NCI-H1417 treated with DMSO at 0.1 percent for 48 hours (cell line): ENCODE measurements at places on chromosomes 12 and 14.

- DNase-seq: no peak
Observed at GRCh38 chr12:5966486-5967095, 21.5 kb upstream of the ANO2 start.

GRCh38 chr12:104604070-104604994 is 147.6 kb downstream of the CHST11 start:
- DNase-seq: no peak

GRCh38 chr12:6146951-6147350 is 22.5 kb upstream of the VWF start:
- DNase-seq: no peak

DNA sequence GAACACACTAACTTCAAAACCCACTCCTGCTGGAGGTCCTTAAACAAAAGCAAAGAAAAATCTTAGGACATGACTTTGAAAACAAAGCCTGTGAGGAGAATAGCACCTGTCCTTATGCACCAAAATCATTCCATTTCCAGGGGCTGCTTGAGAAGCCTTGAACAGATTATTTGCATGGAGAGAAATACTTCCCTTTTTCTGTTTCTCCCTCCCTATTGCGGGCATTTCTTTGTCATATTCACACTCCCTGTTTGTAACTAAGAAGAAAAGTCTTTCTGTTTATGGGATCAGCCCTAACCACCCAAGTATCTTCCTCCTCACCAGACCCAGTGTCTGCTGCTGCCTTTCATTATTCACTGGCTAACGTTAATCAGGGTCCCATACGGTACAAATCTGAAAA is 218.8 kb downstream of the DPF3 start:
- DNase-seq: no peak

- no peak for DNase-seq
Observed at GRCh38 chr12:38639625-38640024, 265.8 kb downstream of the CPNE8 start.

DNA sequence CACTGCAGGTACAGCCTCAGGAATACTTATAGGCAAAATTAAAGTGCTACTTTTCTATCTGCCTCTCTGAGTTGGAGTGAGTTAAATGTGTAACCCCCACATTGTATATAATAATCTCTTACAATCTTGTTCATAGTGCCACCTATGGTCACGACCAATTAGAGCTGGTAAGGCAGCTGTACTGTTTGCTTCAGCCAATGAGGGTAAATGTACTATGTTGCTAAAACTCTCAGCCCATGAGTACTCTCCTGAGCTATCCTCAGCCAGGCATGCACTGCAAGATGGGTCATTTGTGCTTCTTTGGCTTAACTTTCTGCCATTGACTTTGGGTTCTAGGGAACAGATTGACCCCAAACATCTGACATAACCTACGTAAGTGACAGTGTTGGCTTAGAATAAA is 15.0 kb upstream of the MDM2 start:
- no peak for DNase-seq

- DNase-seq: no peak
Observed at GRCh38 chr12:130350715-130351114, 13.0 kb downstream of the PIWIL1 start.

- DNase-seq: no peak
Observed at GRCh38 chr12:103839103-103839502, 1.9 kb downstream of the NT5DC3 start.

DNA sequence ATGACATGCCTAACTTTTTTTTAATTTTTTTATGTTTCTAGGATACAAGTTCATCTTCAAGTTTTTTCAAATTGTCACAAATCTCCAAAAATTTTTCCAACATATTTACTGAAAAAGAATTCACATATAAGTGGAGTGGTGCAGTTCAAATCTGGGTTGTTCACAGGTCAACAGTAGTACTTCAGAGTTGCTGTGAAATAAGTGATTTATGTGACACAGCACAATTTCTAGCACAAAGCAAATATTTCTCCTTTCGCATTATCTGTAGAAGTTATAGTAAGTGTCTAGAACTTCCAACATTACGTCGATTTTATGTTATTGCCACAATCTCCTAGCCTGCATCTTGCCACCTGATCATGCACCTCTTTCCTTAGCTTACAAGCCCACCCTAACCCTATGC is 9.7 kb upstream of the KRT2 start:
- DNase-seq: no peak

- no peak for DNase-seq
Observed at GRCh38 chr12:11777451-11777850, 128.0 kb downstream of the ETV6 start.

DNA sequence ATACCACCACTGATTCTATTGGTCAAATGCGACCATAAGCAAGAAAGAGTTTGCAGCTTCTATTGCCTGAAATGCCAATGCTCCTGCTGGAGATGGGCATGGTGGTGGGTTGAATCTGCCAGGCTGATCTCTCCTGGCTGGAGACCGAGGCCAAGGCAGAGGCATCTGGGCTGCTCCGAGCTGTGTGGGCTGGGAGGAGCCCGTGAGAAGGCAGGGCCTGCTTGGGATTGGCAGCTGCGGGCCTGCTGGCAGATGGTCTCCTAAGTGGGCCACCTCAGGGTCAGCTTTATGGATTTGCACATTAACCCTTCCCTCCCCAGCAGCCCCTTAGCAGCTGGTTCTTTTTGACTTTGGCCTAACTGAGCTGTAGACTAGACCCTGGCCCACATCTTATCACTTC is 25.4 kb downstream of the SRRM4 start:
- no peak for DNase-seq
